ENCODE measurements at places on chromosomes 5 and 9. TPM values are rescaled to one million over a fixed set of nuclear protein-coding genes. Genes with fewer than 3 reads are reported as not detected.

GRCh38 chr5:10632110-10632761 is 68.4 kb downstream of the ANKRD33B start:
- DNase-seq, result peak; percentile 30

- no peak for DNase-seq
These were observed 153.5 kb upstream of the ELAVL2 start for GRCh38 chr9:23979491-23979890.

DNA sequence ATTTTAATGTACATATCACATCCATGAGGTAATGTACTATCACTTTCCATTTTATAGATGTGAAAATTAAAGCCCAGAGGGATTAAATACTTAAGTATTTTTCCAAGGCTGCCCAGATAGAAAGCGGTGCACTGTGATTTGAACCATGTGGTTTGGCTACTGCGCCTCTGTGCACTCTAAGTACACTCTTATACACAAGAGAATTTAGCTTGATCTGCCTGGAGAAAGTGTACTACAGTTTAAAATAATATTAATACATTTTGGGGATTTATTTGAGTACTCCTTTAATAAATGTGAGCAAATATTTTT is 360.4 kb upstream of the ACTBL2 start:
- peak; percentile 44 for DNase-seq

DNA sequence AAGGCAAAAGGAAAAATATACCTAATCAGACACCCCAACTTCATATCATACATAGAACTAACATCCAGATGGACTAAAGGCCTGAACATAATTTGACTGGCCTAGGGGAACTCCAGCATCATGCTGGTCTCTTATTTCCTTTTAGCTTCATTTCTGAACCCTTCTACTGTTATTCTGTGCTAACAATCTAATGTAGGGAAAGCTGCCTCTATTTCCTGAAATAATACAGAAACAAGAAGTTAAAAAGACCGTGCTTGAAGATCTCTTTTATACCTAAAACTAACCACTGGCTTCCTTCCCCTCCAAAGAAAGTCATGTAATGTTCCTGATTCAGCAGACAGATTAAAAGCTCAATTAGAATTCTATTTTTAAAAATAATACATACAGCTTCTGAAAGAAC is 36.7 kb downstream of the LPAR1 start:
- no peak for DNase-seq

DNA sequence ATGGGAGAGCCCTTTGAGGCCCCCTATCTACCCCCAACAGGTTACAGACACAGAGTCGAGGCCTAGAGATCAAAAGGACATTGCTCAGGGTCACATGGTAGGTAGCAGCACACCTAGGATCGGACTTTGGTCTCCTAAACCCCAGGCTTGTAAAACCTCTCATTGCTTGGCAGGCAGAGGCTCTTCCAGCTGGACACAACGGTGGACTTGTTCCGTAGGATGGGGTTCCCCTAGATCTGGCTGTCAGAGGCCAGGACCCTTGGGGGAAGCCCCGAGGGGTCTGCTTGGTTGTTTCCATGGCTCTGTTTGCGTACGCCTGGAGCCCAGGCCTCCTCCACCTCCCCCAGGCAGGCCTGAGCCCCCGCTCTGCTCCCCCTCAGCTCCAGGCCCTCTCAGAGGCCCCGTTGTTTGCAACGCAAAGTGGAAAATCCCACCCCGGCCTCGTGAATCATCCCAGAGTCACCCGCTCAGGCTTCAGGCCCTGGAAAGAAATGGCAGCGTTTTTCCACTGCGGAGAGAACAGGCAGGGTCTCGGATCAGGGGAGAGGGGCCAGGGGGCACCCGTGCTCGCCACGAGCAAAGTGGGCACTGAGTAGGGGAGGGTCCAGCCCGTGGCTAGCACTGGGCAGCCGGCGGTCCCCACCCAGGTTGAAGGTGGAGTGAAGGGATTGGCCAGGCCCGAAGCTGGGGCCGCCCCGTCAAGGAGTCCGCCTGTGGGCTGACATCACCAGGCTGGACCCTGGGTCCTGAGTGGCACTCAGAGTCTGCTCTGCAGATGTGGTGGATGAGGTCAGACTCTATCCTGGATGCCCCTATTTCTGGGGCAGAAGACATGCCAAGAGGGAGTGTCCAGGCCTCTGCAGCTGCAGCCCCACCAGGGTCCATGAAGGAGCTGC is 19.8 kb downstream of the COL27A1 start:
- peak; percentile 82 for DNase-seq

DNA sequence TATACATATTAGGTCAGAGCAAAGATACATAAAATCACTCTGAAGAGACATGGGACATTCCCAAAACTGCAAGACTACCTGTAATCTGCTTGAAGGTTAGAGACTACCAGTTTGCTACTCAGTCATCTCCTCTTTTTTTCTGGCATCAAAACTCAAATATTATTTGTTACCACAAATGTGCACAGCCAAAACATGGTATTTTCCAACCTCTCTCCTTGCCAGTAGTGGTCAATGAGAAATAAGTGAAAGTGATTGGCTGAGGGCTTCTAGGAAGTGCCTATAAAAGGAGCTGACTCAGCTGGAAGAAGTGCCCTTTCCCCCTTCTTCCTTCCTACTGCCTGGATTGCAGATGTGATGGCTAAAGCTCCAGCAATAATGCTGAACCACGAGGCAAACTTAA is 13.8 kb downstream of the GZMK start:
- DNase-seq, result no peak

Gene ACOT12
- not detected for total RNA-seq

- no peak for DNase-seq
These were observed 14.0 kb downstream of the MYOZ3 start for GRCh38 chr5:150675069-150675468.

Gene GABRA6
- not detected for total RNA-seq

Gene NEURL1B
- total RNA-seq, result 2.9 TPM
